Activated CD4-positive, alpha-beta T cell treated with anti-CD3 and anti-CD28 coated beads for 24 hours (primary cell): ENCODE measurements at places on chromosomes 2 and 18.

DNA sequence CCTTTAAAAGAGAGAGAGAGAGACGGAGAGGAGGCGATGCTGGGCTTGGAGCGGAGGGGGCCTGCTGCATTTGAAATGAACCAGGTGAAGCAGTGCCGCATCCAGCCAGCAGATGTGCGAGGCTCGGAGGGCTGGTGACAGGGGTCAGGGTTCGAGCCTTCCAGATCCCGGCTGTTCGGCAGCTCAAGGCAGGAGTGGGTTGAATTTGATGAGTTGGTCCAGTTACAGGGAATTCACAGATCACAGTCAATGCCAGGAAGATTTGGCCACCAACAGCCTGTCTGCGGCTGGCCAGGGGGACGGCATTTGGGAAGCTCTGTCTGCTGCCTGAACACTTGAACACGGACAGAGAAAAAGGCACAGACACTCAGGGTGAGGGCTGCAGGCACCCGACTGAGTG is 48.6 kb downstream of the PTGR3 start:
- DNase-seq = no peak

GRCh38 chr2:150212722-150213171 is 274.7 kb downstream of the RND3 start:
- DNase-seq = no peak

DNA sequence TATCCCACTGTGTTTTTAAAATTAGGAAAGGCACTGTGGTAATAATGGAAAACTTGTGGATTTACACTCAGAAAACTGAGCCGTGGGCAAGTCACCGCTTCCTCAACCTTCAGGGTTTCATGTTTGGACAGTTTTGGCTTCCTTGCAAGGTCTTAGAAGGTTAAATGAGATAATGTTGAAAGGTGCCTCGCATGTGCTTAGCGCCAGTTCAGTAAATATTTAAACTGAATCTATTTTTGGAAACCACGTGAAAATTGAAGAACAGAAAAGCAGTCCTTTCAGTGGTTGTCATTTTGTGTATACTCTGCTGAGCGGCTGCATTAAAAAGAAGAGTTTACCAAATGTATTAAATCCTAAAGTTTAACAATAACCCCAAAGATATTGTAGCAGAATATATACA is 15.2 kb upstream of the AGAP1 start:
- DNase-seq = no peak

GRCh38 chr18:78102135-78102534 is 852.5 kb downstream of the GALR1 start:
- no peak for DNase-seq

DNA sequence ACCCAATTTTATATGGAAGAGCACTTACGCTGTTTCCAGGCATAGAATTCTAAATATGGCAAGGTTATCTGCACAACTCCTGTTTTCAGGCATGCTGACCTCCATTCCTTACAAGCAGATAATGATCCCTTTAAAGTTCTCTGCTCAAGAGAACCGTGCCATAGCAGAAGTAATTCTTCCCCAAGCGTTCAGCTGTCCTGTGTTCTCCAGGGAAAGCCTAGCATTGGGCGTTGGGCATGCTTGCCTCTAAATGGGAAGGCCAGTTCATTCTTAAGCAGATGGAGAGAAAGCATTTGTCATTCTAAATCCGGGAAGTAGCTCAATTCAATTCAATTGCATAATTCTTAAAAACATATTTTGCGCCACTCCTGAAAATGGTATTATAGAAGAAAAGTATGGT is 55.7 kb upstream of the EML4 start:
- DNase-seq = no peak

GRCh38 chr2:12685145-12685544 is 31.6 kb upstream of the TRIB2 start:
- no peak for DNase-seq

DNA sequence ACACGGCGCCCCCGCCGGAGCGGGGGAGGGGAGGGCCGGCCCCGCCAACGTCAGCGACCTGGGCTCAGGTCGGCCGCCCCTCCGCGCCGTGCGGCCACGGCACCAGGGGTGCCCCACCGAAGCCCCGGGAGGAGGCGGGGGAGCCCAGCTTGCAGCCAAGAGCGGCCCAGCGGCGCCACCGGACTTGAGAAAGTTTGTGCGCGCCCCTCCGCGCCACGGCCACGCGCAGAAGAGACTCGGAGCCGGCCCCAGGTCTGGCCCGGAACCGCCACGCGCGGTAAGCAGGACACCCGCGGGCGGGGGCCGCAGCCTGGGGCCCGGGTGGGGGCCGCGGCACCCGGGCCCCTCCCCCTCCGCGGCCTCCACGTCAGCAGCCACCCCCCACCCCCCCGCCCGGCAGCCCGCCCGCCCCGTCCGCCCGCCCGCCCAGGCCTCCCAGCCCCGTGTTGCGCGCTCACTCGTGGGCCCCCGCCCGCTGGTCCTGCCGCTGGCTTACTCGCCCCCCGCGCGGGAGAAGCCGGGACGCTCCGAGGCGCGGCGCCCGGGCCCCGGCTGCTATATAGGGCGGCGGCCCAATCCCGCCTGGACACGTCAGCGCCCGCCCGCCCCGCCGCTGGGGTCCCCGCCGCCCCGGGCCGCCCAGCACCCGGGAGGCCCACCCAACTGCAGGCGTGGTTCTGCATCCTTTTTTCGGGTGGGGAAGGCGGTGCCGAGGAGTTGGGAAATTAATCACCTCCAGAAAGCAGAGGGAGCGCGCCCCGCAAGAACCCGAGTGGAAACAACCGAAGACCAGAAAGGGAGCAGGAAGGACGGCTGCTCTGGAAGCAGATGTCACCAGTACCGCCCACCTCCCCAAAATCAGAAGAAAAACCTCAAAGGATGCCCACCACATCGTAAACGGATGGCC is 42.9 kb downstream of the HDLBP start:
- peak; percentile 39 for DNase-seq

GRCh38 chr2:142536492-142536891 is 341.0 kb upstream of the KYNU start:
- no peak for DNase-seq

- DNase-seq = no peak
Measured at GRCh38 chr2:120734930-120735651, 577 bp upstream of the GLI2 start.

DNA sequence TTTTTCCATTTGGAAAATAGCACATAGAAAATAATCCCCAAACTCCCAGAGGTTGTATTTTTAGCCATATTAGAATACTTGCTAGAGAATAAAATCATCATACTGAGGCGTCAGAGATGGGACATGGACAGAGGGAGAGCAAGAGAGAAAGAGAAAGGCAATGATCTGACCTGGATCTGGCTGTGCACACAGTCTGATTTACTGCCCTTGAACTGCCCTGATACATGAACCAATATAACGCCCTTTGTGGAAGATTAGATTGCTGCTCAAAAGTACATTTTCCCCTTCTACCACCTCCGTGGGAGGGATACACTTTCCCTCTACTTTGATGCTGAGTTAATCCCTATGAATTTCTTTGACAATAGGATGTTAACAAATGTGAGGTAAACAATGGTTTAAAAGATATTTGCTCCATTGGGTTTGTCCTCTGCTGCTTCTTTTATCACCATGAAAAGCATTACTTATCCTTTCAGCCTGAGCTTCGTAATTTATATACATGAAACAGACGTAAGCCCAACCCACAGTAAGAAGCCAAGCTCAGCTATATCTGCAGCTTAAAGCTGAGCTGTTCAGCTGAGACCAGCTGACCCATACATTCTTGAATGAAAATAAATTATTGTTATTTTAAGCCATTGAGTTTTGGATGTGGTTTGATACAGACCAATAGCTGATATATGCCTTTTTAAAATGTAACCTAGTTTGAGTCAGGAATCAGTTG is 1664.6 kb upstream of the CELF4 start:
- DNase-seq = no peak

DNA sequence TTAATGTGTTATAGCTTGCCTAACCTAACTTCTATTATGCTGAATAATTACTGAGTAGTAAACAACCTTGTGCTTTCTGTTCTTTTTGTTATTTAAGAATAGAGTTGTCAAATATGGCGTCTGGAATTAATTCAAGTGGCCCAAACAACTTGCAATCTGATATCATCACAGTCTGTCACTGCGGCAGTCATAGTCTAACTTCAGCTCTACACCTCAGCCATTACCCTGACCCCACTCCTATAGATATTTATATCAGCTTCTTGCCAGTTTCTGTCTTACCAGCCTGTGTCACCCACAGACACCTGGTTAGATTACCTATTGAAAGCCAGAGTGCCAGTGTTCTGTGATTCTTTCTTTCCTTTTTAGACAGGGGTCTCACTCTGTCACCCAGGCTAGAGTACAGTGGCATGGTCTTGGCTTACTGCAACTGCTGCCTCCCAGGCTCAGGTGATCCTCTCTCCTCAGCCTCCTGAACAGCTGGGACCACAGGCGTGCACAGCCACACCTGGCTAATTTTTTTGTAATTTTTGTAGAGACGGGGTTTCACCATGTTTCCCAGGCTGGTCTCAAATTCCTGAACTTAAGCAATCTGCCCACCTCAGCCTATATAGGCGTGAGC is 14.1 kb upstream of the KLHL41 start:
- DNase-seq = no peak

DNA sequence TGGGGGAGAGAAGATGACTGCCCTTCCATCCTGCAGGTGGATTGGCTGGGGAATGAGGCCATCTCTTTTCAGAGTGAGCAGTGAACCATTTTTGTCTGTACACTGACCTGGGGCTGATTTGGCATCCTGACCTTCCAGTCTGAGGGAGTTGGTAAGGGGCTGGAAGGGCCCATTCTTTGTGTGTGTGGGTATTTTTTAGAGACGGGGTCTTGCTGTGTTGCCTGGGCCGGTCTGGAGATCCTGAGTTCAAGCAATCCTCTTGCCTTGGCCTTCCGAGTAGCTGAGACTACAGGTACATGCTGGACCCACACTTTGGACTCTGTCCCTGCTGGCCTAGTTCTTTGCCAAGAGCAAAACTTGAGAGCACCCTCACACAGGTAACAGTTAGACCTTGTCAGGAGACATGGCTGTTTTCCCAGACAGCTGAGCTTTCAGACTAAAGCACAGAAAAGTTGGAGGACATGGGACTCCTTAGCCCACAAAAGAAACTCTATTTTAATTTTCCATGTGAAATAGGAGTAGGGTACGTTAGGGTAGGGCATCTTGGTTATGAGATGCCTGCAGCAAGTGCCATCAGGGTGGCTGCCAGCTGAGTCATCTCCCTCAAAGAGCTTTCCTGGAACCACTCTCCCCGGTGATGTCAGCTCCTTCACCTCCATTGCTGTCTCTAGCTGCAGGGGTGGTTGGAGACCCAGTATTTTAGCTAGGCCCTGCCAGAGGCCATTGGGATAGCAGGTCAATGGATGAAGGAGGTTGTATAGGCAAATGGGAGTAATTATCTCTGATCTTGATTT is 60.7 kb downstream of the DGKD start:
- peak; percentile 38 for DNase-seq

- DNase-seq = no peak
Measured at GRCh38 chr2:171389325-171389724, 44.5 kb downstream of the METTL8 start.
